ENCODE measurements at places on chromosomes 4 and X.

DNA sequence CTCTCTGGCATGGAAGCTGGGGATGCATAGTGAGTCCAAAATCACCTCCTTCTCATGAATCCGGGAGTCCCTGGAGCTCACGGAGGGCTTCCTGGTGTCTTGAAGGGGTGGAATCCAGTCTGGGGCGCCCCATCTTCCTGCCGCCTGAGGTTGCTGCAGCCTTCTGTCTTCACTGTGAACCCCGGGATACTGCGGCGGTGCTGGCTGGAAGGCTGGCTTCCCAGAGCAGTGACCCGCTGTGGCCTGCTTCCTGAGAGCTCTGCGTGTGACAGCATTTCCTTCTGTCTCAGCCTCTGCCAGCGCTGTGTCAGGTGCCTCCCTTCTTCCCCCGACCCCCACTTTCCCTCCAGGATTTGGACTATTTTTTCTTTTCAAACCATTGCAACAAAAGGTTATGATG lies 98.8 kb upstream of the STOX2 start:
- DNase-seq, result no peak

DNA sequence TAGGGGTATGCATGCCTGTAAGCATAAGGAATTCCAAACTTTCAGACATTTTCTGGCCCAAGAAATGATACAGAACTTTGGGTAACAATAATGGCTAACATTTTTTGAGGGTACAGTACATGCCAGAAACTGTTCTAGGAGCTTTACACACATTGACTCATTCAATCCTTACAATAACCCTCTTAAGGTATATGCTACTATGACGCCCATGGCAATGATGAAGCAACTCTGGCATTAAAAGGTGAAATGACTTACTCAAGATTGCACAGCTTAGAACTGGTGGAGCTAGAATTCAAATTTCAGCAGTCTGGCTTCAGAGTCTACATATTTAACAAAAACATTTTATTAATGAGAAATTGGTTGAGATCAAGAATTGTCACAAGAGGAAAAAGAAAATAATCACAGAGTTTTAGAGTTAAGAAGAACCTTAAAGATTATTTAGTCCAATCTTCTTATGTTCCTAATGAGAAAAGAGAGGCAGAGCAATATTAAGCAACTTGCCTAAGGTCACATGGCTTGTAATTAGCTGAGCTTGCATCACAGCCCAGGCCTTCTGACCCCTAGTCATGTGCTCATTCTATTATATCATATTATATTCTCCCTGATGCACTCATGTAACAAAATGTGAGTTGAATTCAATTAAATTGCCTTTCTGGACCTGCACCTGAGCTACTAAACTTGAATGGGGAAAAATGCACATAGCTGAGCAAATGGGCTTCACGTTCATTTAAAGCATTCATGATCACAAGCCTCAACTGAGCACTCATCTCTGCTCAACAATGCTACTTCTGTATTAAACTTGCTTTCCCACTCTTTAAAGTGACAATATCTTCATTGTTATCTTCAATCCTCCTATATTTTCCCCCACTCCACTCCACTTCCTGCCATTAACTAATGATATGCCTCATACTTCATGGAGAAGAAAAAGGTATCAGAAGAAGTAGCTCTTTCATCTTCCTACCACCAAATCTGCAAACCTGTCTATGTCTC lies 73.2 kb downstream of the ENOX2 start:
- DNase-seq, result no peak

- no peak for DNase-seq
Observed at GRCh38 chr4:159787901-159788300, 685.0 kb downstream of the RAPGEF2 start.

DNA sequence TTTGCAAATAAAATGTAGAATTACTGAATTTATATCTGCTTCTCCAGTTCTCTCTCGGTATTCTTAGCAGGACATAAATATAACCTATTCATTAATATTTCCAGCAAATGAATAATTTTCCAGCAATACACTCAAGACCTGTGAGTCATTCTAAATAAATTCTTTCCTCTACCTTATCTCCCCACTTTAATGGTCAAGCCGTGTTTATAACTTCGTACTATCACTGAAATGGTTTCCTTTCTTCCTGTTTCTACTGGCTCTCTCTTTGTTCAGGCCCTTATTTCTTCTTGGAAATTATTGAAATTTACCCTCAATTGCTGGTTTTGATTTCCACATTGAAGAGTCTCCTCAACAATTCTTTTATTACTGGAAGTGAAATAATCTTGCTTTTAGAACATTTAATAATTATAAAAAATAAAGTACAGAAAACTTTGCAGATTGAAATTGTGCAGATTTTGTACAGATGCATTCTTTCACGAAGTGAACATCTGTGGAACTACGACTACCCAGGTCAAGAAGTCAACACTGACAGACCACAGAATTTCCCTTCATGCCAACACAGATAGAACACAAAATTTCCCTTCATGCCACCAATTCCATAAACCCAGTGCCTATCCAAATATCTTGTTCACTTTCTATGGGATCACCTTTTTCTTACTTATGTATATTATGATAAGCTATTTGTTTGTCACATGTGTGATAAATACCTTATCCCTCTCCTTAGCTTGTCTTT lies 205.7 kb downstream of the FAT4 start:
- DNase-seq, result no peak

Measured in stimulated activated CD8-positive, alpha-beta memory T cell treated with anti-CD3 and anti-CD28 coated beads, Interleukin-2, amount 100 ng/mL, for 1 hour (primary cell).